Activated T-helper 1 cell treated with anti-CD3 and anti-CD28 coated beads, Interleukin-2, amount 50 U/mL, for 16 hours (primary cell): ENCODE measurements at places on chromosomes 2 and 18.

DNA sequence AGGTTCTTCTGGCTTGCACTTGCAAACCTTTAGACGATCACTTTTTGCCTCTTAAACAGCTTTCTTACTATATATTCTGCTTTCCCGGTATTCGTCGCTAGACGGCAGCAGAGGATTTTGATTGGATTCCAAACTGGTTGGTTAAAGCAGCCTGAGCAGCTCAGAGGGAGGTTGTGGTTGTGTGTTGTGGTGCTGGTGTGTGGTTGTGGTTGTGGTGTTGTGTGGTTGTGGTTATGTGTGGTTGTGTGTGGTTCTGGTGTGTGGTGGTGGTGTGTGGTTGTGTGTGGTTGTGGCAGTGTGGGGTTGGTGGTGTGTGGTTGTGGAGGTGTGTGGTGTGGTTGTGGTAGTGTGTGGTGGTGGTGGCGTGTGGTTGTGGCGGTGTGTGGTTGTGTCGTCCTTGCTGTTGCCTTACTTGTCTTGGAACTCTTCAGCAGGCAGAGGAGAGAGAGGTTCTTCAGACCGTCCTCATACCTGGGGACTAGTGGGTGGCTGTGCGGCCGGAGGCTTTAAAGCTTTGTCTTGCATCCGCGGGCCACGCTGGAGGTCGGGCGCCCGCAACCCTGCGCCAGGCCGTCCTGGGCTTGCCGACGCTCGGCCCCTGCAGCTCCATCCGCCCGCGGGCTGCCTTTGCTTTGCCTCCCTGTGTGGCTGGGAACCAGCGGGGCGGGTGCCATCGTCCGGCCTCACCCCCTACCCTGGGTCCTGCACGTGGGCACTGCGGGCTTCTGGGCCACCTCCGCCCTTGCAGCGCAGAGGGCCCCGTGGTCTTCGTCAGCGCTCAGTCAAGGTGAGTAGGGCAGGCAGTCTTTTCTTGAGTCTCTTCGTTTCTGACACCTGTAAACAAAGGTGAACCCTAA is 190.8 kb downstream of the ARHGAP28 start:
- no peak for DNase-seq

DNA sequence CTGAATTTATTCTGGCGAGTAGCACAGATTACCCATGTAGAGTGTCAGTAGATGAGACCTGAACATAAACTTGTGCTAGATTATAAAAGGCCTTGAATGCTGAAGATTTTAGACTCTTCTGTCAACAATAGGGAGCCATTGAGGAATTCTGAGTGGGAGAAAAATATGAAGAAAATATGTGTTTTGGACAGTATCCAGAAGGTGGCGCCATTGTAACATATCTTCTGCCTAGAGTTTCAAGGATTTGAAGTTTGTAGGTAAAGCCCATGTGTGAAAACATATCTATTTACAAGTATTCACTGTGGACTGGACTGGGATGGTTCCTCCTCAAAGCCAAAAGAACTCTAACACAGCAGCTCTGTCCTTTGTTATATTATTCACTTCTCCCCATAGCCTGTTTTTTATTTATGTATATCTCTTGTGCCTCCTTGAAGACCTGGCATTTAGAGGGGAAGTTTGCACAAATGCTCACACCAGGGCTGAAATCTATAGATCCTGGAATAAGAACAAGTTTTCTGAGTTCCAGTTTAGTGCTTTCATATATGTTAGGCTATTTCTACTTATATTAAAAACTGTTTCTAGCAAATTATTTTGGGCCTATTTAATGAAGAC is 124.9 kb downstream of the RDH14 start:
- no peak for DNase-seq

DNA sequence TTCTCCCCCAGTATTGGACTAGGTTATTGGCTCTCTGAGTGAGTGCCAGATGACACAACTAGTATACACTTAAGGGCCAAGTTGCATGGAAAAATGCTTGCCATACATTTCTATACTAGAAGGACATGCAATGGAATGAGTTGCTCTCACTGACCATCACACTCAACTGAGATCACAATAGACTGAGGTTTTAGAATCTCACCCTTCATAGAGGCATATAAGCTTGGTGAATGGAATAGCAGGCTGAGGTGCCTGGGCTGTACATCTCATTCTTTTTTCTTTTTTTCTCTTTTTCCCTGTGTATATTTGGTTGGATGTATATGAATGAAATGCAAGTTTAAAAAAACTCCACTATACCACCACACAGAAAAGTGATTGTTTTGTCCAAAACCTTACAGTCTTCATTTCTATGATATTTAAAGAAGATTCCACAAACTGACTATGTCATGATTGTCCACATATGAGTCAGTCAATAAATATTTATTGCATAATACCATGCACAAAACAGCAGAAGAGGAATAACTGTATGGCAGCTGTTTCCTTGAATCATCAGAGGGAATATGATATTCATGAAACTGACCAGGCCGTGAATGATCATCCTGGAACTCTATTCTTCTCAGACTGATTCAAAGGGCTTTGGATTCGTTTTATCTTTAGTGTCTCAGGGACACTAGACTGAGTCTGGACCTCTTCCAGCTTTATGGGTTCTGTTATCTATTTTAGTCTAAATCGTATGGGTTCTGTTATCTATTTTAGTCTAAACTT is 122.6 kb upstream of the STK17B start:
- DNase-seq, result no peak

DNA sequence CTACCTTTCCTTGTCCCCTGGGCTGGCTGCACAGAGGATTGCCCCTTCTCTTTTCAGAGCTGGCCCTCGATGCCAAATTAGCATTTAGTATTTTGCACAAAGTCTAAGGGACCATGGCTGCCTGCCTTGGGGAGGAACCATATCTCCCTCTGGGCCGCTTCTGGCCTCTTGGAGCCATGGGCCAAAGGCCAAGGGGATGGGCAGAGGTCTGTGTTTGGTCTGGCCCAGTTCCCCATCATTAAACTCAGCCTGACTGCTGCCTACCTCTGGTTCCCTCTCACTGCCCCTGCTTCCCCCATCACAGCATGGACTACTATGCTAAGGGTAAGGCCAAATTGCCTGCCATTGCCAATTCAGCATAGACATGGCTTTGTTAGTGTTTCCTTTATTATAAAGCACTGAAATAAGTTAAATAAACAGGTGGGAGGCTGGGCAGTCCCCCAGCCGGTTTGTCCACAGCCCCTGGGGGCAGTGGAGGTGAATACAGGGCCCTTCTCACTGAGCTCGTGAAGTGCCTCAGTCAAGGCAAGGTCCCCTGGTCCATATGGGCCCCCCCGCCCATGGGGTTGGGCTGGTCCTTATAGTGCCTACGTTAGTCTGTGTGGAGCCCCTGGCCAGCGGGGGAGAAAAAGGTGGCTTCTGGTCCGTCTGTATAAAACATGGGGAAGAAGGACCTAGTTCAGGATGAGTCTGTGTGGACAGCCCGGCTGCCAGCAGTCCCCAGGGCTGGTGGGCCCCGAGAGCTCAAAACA is 3.5 kb downstream of the ZNF513 start:
- no peak for DNase-seq

DNA sequence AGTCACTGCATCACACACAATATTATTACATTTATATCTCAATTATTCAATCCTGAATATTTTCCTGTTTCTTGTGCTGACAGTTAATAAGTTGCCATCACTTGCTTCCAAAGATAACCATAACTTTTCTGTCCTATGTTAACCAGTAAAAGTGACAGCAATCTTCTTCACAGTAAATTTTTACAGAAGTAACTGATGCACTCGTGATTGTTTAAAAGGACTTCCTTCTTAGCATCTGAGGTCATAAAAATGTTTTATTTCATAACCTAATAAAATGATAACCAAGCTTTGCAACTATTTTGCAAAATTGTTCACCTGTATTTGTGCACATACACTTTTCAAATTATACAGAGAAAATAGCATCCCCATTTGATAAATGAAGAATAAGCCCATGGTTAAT is 20.6 kb upstream of the ANKRD62 start:
- no peak for DNase-seq

DNA sequence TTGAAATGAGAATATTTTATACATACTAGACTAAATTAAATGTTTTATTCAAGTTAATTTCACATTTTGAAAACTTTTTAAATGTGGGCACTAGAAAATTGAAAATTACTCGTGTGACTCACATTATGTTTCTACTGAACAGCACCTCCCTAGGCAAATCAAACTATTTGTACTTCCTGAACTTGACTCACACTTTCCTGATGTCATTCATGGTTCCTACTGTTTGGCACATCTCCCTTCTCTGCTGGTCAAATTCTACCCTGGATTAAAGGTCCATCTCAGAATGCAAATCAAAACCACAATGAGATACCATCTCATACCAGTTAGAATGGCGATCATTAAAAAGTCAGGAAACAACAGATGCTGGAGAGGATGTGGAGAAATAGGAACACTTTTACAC is 16.7 kb downstream of the LHCGR start:
- DNase-seq, result no peak

- DNase-seq, result no peak
Observed at GRCh38 chr2:174005801-174006419, 40.7 kb upstream of the SP3 start.

DNA sequence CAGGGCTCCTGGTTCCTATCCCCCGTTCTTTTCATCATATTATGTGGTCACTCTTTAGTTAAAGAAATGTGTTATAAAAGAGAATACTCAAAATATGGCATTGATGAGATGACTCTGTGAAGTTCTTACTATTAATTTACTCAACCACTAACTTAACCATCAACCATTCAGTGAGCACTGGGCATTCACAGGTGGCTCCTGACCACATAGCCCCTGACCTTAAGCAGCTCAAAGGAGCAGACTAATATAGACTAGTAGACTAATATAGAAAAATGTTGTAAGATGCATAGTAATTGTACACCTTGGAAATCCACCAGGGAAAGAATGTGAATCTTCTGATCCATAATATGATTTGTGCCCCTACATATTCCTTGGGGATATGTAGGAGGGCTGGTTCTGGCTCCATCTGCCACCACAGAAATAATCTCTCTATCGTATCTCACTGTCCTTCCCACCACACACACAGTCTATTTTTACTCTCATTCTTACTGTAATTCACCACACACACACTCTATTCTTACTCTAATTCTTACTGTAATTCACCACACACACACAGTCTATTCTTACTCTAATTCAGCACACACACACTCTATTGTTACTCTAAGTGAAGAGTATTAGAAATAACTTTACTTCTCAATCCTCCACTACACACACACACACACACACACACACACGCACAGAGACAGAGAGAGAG is 188.9 kb upstream of the ITGA4 start:
- DNase-seq, result no peak

GRCh38 chr18:80202264-80202998 is 44.9 kb downstream of the PARD6G start:
- DNase-seq, result no peak

GRCh38 chr18:13584825-13585224 is 141.5 kb downstream of the FAM210A start:
- DNase-seq, result no peak

DNA sequence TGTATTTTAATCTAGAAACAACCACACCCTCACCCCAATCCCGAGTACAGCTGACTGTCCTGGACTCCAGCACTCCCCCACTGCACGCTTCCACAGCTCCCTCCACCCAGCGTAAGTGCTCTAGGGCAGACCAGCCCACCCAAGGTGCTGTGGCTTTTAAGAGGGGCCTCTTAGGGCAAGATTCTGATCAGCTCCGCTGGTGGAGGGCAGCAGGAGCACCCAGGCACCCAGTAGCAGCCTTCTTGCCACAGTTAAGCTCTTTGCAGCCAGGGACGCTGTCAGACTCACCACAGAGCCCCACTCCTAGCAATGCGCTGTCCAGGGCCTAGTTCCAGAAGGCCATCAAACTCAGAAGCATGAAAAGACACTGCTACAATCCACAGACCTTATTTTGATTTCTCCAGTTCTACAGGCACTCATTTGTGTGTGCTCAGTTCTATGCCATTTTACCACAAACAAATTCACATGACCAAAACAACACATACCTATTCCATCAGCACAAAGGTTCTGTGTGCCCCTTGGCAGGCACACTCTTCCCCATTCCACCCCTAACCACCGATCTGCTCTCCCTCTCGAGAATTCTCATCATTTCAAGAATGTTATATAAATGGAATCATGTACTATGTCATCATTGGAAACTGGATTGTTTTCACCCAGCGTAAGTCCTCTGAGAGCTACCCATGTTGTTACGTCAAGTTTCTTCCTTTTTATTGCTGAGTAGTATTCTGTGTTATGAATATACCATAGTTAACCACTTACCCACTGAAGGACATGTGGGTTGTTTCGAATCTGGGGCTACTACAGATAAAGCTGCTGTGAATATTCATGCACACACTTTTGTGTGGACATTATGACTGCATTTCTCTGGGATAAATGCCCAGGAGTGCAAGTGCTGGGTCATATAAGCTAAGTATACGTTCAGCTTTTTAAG is 40.4 kb downstream of the PTPN2 start:
- DNase-seq, result no peak

DNA sequence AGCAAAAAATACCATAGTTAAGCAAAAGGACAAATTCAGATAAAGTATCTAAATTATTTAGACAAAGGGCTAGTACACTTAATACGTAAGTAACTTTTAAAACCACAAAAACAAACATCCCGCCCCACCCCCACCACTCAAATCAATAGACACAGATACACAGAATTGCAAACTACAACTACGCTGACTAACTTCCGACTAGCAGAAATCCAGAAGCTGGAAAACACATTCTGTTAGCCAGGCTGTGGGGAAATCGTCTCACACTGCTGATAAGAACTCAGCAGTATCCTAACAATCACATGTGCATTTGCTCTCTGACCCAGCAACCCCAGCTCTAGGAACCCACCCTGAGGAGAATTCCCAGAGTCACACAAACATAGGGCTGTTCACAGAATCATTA is 16.6 kb downstream of the FAM168B start:
- DNase-seq, result no peak

DNA sequence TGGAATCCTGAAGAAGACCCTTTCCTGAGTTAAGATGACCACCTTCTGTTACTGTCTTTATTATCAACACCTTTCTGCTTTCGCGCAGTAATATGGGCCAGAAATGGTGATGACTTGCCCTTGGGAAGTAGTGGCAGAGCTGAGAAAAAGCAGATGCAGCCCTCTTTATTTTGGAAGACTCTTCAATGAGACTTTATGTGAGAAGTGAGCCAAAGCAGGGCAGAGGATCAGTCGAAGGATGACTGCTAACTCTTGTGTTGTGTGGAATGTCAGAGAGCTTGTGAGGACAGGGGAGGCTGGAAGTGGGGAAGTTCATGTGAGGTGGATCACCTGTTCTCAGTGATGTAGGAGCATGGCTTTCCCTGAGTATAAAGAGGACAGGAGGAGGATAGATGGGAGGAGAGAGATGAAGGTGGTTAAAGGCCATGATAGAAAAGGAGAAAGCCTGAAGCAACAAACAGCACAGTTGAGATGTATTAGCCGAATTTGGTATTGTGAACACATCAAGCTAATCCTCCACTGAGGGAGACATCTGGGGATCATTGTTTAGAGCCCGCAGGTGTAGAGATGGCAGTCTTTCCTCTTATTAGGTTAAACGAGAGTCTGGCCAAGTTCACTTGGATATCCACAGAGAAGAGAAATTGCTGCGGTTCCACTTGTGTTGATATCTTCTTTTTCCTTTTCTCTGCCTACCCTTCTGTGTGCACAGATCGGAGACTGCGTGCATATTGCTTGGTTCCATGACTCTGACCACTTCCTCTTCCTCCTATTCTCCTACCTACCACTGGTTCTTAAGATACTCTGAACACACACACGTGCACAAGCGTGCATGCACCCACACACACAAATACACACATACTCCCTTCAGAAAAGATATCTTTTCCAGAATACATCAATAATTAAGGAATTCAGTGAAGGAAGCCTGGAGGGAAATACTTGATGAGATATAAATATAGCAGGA is 67.4 kb downstream of the SLC9A2 start:
- DNase-seq, result no peak

GRCh38 chr2:163934131-163934530 is 198.3 kb upstream of the FIGN start:
- no peak for DNase-seq
